ENCODE measurements at places on chromosomes 4 and X.

DNA sequence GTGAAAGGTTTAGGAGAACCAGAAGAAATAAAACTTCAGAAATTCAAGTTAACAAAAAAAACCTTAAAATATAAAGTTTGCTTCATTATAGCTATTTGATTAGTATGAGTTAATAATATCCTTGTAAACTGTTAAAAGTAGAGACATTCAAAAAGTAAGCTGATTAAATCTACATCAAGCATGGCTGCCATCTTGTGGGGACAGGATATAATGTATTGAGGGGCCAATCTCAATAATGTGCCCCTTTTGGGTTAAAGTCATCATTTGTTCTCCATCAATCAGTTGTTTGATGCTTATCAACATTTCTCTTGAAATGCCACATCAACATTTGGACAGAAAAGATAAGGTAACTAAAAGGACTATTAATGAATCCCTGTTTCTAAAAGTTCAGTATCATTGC lies 4.6 kb upstream of the GRID2 start:
- DNase-seq: peak; percentile 23

- peak; percentile 3 for DNase-seq
Measured at GRCh38 chrX:146224442-146224841, 406.8 kb downstream of the SLITRK2 start.

GRCh38 chrX:119721487-119721886 lies 28.5 kb upstream of the SEPTIN6 start:
- no peak for DNase-seq

GRCh38 chr4:48329193-48329592 lies 12.1 kb upstream of the SLAIN2 start:
- DNase-seq: peak; percentile 12

DNA sequence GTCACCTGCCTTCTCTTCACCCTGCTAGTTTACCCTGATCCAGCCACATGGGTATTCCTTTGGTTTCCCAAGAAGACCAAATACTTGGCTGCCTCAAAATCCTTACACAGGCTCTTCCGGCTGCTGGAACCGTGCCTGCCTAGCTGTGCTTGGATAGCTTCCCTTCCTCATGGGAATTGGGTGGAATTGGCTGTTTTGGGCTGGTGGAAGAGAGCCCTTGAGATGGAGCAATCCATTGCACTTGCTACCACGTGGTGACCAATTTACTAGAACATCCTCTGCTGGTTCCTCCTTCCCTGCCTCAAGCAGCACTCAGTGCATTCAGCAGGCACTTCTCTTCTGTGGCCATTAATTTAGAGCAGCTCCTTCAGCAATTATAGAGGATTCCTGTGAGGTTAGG lies 119.3 kb upstream of the AP1S2 start:
- DNase-seq: no peak

DNA sequence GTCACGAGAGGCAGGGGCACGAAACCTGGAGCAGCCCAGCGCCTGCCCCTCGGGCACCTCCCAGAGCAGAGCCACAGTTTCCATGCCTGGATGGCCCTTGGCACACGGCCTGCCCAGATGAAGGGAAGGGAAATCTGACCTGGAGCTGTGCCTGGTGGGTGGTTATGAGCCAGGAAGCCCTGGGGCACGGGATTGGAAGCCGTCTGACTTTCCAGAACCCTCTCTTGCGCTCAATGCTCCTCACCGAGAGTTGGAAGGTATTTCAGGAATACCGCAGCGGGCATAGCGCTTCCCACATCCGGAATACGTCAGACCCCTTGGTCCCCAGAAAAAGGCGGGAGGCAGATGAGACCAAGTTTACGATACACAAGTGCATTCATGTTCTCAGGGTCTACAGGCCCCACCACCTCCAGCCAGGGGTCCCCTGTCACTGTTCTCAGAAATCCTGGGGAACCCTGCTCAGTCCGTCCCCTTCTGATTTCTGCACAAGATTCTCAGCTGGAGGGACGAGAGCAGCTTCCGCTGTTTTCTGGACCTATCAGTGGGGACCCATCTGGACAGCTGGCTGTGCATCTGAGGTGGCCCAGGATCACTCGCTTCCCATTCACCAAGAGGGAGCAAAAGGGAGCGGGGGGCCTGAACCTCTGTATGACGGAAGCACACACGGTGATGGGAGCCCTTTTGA lies 172.9 kb downstream of the AFAP1 start:
- peak; percentile 56 for DNase-seq

DNA sequence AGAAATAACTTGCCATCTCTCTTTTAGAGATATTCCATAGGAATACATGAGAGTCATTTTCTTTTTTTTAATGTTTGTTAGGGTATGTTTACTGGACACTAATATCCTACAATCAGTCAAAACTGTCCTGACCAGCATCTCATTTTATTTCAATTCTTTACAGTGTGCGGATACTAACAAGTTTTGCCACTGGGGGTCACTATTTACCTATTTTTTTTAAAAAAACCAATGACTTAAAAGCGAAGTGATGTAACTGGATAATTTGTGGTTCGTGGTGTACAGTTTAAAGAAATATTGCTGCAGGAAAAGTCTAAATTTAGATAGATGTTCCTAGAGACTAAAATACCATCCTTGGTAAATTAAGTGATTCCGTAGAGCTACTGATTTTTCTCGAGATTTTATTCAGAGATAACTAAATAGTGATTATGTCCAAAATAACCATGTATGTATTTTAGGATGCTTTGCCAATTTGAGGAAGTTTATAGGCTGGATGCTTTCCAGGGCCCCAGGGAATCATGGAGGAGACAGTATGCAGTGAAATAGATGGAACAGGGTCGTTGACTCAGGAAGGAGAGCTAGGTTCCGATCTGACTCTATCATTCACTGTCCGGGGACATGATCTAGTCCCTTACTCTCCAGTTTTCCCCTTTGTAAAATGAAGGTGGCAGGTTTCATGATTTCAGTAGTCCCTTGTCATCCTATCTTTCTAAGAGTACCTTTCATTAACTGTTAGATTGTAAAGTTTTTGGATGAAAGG lies 34.0 kb upstream of the GNPDA2 start:
- DNase-seq: peak; percentile 45

DNA sequence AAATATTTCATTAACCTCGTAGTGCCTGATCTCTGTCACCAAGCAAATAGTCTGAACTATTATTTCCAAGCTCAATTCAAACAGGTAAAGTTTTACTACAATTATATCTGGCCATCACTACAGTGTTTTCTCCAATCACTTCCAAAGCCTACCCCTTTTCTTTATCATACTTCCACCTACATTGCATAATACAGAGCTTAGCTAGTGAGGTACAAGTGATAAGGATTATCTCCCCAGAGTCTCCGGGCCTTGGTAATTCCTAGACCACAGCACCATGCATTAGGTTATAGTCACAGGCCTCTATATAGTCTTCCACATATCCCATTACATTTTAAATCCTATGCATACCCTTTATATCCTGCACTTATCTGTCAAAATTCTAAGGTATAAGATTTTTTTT lies 154.2 kb downstream of the SNCA start:
- no peak for DNase-seq

- no peak for DNase-seq
Measured at GRCh38 chrX:154827194-154828015, 7.1 kb downstream of the SMIM9 start.

DNA sequence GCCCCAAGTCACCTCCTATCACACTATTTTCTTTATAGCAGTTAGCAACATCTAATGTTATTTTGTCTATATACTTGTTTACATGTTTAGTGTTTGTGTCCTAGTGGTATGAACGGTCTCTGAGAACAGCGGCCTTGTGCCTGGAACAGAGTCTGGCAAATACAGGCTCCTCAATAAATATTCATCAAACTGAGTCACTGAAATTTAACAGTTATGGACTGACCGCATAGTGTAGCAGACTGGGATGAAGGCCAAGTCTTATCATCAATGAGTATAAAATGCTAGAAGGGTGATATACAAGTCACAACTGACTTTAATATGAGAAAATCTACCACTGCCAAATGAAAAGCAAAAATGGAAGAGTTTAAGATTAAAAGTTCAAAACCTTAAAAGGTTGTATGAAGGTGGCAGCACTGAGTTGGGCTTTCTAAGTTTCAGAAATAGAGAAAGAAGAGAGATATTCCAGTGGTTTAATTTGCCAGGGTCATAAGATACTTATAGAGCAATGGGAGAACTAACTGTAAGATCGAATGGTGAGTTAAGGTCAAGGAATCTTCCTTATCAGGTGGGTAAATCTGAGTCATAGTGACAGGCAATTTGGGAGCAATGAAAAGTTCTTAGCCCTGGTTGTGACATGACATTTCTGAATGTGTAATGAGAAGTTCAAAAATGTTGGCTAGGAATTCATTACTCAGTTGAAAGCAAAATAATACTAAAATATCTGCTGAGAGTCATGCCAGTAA lies 34.9 kb downstream of the ELOVL6 start:
- DNase-seq: peak; percentile 76
